Trophoblast cell (in vitro differentiated cells and primary cell): ENCODE measurements at places on chromosomes 6 and 20.
A peak's percentile ranks its signal among the peaks of the same experiment; 100 is the strongest.

- no peak for DNase-seq
- H3K4me1 ChIP-seq: no peaks in the 10 kb centered on the region
- no peak overlapping the region for H3K4me3 ChIP-seq
- H3K36me3 ChIP-seq: no peaks in the 10 kb centered on the region
- no peak overlapping the region for H3K27ac ChIP-seq
These were observed 1198.4 kb upstream of the CITED2 start for GRCh38 chr6:140572867-140573266.

- H3K4me3 ChIP-seq: no peak overlapping the region
- peaks cover 61% of the 10 kb centered on the region for H3K27me3 ChIP-seq
- H3K27ac ChIP-seq: no peak overlapping the region
- H3K4me1 ChIP-seq: peaks cover 13% of the 10 kb centered on the region
These were observed 4.2 kb upstream of the TBX18 start for GRCh38 chr6:84768442-84769174.

- H3K27me3 ChIP-seq: no peaks in the 10 kb centered on the region
- no peak overlapping the region for H3K4me3 ChIP-seq
- DNase-seq: no peak
- H3K4me1 ChIP-seq: peaks cover 24% of the 10 kb centered on the region
These were observed 23.3 kb downstream of the PPARD start for GRCh38 chr6:35365594-35366203.

DNA sequence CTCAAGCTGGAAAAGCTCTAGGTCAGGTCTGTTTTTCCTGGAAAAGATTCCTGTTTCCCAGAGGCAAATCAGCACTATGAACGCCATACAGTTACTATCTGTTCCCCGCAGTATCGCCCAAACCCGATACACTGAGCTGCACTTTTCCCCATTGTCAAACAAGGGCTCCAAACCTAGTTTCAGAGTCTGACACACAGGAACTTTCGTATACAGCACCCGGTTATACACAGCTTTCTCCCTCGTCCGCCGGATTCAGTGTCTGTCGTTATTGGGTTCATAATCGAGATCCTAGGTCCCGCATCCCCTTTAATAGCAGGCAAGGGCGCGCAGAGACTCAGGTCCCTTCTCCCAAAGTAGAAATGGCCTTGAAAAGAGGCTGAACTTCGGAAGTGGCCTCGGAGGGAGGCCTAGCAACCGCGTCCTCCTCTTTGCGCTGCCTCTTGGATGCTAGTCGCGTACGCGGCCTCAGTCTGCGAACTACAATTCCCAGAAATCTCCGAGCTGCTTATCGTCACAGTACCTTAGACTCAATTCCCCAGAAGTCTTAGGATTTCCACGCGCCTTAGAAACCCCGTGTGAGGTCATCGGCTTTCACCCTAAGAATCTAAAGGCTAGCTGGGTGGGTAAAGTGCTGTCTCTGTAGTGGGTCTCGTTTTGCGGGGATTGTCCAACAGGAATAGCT, 34.2 kb downstream of the ZNF391 start:
- H3K4me3 ChIP-seq: no peak overlapping the region
- no peaks in the 10 kb centered on the region for H3K27me3 ChIP-seq
- no peak for DNase-seq
- H3K4me1 ChIP-seq: peaks cover 4% of the 10 kb centered on the region
- no peaks in the 10 kb centered on the region for H3K36me3 ChIP-seq

- DNase-seq: no peak
- no peak overlapping the region for H3K4me3 ChIP-seq
- H3K36me3 ChIP-seq: no peaks in the 10 kb centered on the region
- H3K27ac ChIP-seq: no peak overlapping the region
- H3K4me1 ChIP-seq: no peaks in the 10 kb centered on the region
These were observed 300.9 kb downstream of the PREX1 start for GRCh38 chr20:48526936-48527335.

DNA sequence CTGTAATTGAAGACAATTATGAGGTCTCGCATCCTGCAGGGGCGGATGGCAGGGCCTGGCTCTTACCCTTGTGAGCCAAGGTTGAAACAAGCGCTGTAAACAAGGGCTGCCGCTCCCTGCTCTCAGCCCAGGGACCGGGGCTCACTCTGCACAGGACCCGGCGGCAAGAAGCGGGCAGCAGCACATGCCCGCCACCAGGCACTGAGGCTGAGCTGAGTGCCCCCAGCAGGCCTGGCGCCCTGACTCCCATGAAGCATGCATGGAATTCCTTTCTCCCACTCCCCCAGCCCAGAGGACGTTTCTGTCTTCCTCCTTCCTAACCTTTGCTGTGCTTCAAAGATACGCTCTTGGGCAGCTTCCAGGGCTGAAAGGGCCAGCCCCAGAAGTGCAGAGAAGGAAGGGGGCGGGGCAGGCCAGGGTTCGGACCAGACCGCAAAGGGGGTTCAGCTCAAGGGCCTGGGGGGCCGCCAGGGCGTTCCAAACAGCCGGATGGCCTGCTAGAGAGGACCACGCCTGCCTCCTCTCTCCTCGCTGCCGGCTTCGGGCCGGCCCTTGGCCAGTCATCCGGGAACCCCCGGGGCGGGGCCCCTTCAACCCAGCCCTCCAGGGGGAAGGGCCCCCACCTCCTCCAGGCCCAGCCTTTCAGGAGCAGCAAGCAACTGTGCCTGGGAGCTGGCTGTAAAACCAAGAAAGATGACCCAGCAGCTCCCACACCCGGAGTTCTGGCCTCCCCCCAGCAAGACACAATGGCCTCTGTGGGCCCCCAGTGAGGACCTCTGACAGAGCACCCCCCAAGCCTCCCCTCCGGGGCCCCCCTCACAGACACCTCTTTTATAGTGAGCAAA, 109.9 kb downstream of the NOL4L start:
- H3K4me1 ChIP-seq: peaks cover 51% of the 10 kb centered on the region
- no peak overlapping the region for H3K4me3 ChIP-seq
- peak overlapping the region; percentile 82 for H3K27ac ChIP-seq
- DNase-seq: no peak
- peaks cover 38% of the 10 kb centered on the region for H3K36me3 ChIP-seq

- peak; percentile 44 for DNase-seq
- H3K36me3 ChIP-seq: no peaks in the 10 kb centered on the region
- no peaks in the 10 kb centered on the region for H3K27me3 ChIP-seq
These were observed 228.6 kb upstream of the JARID2 start for GRCh38 chr6:15017261-15017660.

- no peaks in the 10 kb centered on the region for H3K36me3 ChIP-seq
- H3K4me3 ChIP-seq: no peak overlapping the region
- no peaks in the 10 kb centered on the region for H3K27me3 ChIP-seq
These were observed 25.3 kb upstream of the CCND3 start for GRCh38 chr6:41966961-41967311.

DNA sequence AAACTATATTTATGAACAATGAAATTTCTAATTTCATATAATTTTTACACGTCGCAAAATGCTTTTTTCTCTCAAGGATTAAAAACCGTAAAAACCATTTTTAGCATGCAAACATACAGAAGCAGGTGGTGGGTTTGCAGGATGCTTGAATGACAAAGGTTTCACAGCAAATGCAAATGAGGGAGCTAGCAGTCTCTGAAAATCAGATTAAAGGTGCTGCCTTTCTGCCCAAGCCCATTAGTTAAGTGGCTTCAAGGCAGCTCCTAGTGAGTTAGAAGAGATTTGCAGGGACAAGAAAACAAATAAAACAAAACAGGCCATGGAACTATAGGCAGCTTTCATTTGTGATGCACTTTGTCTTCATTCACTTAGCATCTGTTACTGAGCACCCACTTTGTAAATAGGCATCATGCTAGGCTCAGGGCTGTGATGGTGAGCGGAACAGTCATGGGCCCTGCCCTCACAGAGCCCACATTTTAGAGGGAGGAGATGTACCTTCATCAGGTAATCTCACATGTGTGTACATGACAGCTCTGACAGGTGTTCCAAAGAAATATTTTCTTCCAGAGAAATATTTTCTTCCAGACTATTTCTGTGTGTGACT, 29.5 kb downstream of the NAPB start:
- no peak overlapping the region for H3K4me3 ChIP-seq
- H3K36me3 ChIP-seq: peaks cover 21% of the 10 kb centered on the region
- no peak overlapping the region for H3K27ac ChIP-seq
- H3K4me1 ChIP-seq: no peaks in the 10 kb centered on the region
- no peaks in the 10 kb centered on the region for H3K27me3 ChIP-seq

GRCh38 chr20:17872959-17873358, 95.6 kb downstream of the SNX5 start:
- no peak for DNase-seq
- H3K4me1 ChIP-seq: no peaks in the 10 kb centered on the region
- H3K4me3 ChIP-seq: no peak overlapping the region
- no peak overlapping the region for H3K27ac ChIP-seq
- no peaks in the 10 kb centered on the region for H3K36me3 ChIP-seq

- H3K36me3 ChIP-seq: no peaks in the 10 kb centered on the region
- no peak overlapping the region for H3K4me3 ChIP-seq
- DNase-seq: no peak
These were observed 55.2 kb upstream of the TBC1D7 start for GRCh38 chr6:13383328-13384163.

DNA sequence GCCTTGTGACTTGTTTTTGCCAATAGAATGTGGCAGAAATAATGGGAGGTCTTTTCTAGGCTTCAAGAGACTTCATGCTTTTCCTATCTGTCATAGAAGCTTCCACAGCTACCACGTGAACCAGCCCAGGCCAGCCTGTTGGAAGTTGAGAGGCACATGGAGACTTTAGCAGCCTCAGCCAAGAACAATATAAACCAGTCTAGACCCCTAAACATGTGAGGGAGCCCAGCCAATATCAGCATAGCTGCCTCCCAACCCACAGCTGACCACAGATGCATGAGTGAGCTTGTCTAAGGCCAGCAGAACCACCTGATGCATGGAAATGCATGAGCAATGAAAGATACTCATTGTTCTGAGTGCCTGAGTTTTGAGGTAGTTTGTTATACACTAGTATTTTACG, 540.7 kb upstream of the BTBD3 start:
- no peaks in the 10 kb centered on the region for H3K36me3 ChIP-seq
- H3K4me1 ChIP-seq: peaks cover 17% of the 10 kb centered on the region
- H3K4me3 ChIP-seq: no peak overlapping the region

DNA sequence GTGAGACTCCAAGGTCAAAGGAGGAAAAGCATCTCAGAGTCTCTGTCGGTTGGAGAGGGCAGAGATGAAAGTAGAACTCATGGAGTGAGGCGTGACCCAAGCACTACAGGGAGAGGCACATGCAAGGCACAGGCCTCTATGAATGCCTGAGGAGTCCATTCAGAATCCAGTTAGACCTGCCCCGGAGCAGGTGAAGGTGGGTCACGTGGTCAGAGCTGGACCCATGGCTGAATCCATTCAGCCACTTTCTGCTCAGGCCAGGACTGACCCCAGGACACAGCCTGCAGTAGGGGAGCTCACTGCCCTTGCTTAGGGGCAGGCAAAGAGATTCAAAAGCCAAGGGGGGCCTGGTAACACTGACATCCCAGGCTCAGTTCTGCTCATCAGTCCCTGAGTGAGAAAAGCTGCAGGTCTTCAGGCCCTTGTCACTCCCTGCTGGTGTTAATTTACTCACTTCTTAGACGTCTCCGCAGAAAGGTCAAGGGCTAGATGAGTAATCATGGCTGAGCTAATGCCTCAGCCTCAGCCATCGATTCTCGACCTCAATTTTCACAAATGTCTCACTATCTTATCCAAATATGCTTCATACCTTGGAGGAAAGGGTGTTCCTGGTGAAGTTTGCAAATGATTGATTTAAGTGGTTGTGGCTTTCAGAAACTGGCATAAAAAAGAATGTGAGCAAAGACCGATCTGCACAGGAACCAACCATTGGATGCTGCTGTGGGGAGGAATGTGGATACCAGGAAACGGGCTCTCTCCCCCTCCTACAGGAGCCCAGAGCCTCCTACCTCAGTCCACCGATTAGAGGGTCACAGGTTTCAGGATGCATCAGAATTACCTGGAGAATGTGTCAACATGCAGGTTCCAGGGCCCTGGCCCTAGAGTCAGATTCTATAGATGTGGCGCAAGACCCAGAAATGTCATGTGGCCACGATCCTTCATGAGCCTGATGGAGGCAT, 584.4 kb downstream of the PTPRT start:
- H3K4me3 ChIP-seq: no peak overlapping the region
- no peak for DNase-seq
- H3K4me1 ChIP-seq: no peaks in the 10 kb centered on the region

- H3K27ac ChIP-seq: no peak overlapping the region
- H3K27me3 ChIP-seq: no peaks in the 10 kb centered on the region
- no peak for DNase-seq
- H3K36me3 ChIP-seq: no peaks in the 10 kb centered on the region
- peaks cover 17% of the 10 kb centered on the region for H3K4me1 ChIP-seq
These were observed 55.4 kb downstream of the GFOD1 start for GRCh38 chr6:13431861-13432465.

DNA sequence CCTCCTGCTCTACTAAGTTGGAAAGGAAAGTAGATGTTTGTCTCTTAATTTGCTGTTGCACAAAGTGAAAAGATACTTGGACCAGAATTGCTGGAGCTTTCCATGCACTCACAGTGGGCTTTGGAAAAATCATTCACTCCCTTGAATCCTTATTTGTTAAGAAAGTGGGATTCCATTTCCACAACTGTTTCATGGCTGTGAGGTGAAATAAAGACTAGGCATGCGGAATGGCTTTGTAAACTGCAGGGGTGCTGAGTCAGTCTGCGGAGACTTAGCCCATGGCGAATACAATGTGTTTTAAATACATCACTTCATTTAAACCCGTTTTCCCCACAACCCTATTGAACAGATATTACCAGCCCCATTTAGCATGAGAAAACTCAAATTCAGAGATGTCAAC, 36.8 kb upstream of the CLDN20 start:
- no peaks in the 10 kb centered on the region for H3K36me3 ChIP-seq
- H3K27ac ChIP-seq: no peak overlapping the region
- no peaks in the 10 kb centered on the region for H3K27me3 ChIP-seq
- DNase-seq: no peak
- peaks cover 3% of the 10 kb centered on the region for H3K4me1 ChIP-seq

DNA sequence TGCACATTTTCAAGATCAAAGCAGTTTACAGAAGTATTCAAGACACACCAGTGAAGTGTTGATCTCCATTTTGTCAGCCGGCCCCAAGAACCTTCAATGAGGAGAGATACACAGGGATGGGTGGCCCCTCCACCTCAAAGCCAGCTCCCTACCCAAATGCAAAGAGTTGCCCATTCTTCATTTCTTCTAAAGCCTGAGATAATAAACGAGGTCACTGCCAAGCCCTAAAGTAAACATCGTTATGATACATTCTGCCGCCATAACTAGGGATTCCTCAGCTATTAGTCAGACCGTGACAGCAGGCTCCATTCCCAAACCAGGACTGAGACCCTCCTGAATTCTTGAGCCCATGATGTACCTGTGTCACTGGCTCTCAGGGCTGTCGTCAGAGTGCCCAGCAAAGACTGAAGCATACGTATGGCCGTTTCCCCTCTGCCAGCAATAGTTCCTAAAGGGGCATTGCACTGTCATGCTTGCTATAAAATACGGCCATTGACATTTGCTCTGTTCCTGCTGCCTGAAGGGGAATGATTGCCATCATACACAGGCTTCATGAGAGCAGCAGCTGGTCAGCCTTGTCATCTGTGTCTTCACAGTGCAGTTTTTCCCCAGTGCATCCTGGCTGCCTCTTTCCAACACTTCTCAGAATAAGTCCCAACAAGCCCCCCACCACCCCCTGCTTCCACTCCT, 41.7 kb downstream of the ISM1 start:
- H3K27ac ChIP-seq: no peak overlapping the region
- no peak for DNase-seq
- no peaks in the 10 kb centered on the region for H3K36me3 ChIP-seq
- H3K4me3 ChIP-seq: no peak overlapping the region
- no peaks in the 10 kb centered on the region for H3K4me1 ChIP-seq
- no peaks in the 10 kb centered on the region for H3K27me3 ChIP-seq

GRCh38 chr20:1469925-1470571, 3.4 kb upstream of the NSFL1C start:
- no peak overlapping the region for H3K27ac ChIP-seq
- H3K4me1 ChIP-seq: no peaks in the 10 kb centered on the region
- no peak overlapping the region for H3K4me3 ChIP-seq
